Astrocyte (in vitro differentiated cells and primary cell): ENCODE measurements at places on chromosomes 1 and 21.

- DNase-seq: no peak
Observed at GRCh38 chr1:9363061-9363471, 70.4 kb downstream of the SPSB1 start.

- DNase-seq: no peak
Observed at GRCh38 chr1:10686404-10687040, 109.9 kb downstream of the CASZ1 start.

DNA sequence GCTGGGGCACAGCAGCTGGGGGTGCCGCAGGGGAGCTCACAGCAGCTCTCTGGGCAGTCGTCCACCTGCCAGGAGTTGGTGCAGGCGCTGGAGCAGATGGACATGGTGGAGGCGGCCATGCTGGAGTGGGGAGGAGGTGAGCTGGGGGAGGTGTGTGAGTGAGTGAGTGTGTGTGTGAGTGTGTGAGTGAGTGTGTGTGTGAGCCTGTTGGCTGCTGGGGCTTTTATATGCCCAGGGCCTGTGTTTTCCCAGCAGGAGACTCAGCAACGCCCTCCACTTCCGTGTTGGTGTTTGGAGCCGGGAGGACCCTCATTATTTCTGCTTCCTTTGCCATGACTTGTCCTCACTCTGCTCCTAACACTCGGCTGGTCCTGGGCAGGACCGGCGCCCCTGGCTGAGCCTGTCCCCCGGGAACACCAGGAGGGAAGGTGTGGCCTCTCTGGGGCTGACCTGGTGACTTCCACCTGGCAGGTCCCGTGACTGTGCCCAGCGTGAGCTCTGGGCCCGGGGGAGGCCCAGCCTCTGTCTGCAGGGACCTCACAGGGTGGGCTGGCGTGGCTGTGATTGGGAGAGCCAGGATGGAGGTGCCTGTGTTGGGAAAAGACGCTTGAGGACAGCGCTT, at the start of gene KRTAP10-2:
KRTAP10-2 (minus strand) TSS at position 166 of the 622 bp plus-strand sequence; CDS start at position 119, 47 bp downstream.
- no peak for DNase-seq

DNA sequence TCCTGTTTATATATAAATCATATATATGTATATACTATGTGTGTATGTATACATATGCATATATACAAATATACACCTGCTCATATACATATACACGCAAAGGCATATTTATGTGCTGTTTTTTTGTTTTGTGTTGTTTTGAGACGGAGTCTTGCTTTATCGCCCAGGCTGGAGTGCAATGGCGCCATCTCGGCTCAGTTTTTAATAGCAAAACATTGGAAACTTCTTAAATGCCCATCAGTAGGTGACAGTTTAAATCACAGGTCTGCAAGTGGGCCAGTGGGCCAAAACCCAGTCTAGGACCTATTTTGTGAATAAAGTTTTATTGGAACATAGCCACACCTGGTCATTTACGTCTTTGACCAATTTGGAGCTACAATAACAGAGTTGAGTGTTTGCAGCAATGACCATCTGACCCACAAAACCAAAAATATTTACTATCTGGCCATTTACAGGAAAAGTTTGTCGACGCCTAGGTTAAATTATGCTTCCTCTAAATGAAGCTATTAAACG, 132.3 kb downstream of the TOMM20 start:
- no peak for DNase-seq

DNA sequence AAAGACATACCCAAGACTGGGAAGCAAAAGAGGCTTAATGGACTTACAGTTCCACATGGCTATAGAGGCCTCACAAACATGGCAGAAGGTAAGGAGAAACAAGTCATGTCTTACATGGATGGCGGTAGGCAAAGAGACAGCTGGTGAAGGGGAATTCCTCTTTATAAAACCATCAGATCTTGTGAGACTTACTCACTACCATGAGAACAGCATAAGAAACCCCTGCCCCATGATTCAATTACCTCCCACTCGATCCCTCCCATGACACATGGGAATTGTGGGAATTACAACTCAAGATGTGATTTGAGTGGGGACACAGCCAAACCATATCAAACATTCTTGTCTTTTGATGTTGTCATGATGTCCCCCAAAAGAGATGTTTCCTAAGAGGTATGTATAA, 103.3 kb downstream of the DUSP10 start:
- no peak for DNase-seq

DNA sequence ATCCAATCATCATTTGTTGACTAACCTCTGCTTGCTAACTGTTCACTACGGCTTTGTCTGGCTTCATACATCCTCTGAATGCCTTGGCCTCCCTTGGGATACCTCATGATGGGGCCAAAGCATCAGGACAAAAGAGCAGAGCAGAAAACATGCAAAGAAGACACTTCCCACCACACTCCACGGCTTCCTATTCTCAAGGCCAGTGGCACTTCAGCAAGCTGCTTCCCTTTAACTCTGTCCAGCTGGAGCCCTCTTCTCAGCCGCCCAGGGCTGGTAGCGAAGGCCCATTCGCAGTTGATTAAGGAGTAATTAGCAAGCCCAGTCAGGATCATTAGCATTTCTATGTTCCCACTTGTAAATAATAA, 224.3 kb upstream of the FGGY start:
- no peak for DNase-seq

- no peak for DNase-seq
Observed at GRCh38 chr1:9714257-9714718, 62.8 kb downstream of the PIK3CD start.

DNA sequence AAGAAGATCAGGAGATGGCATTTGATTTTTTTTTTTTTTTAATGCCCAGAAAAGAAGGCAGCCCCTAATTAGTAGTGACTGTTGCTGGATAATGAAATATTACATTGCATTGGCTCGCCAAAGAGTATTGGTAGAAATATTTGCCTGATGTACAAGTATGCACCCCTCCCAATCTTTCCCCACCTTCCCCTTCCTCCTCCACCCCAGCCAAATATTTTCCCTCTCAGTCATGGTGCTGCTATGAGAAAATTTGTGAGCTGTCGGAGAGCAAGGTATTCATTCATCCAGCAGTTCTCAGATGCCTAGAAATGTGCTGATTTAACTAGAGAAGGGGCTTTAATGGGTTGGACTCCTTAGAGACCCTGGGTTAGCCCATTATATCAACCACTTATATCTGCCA, 50.5 kb upstream of the IKBKE start:
- DNase-seq: peak; percentile 69

- DNase-seq: no peak
Observed at GRCh38 chr1:203678943-203679661, 52.5 kb downstream of the ATP2B4 start.

- no peak for DNase-seq
Observed at GRCh38 chr1:79113836-79114235, 107.3 kb upstream of the ADGRL4 start.

DNA sequence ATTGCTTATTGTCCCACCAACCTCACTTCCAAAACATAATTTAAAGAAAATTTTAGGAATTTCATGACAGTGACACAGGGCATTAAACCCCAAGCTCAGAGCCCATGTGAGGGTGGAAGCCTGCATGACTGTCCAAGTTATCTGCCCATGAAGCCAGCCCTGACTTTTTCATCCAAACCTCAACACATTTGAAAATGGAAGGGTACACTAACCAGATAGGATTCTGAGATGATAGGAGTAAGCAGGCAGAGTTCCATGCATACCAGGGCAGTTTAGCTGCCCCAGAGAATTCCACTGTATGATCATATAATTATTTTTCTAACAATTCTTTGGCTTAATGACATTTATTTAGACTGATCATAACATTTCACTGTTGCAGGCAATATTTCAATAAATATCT, 986.0 kb downstream of the TTLL7 start:
- DNase-seq: no peak

DNA sequence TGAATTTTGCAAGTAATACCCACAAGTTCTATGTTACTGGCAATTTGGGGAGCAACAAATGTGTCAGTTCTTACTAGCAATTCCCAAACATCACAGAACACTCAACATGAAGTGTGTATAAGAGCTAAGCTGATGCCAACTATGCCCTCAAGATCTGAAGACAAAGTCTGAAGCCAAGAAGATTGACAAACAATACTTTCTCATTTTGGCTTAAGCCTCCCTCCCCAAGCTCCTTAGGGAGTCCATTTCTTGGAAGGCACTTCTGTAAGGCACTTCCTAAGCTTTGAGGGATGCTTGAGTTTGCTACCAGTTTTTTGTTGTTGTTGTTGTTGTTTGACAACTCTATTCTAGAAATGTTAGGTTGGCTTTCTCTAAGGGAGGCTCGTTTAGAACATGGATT, 154.4 kb upstream of the ZNF644 start:
- DNase-seq: no peak

GRCh38 chr1:61204528-61204927, 122.2 kb downstream of the NFIA start:
- DNase-seq: no peak
